ENCODE measurements at places on chromosomes 6 and 20.
A peak's percentile ranks its signal among the peaks of the same experiment; 100 is the strongest.

- no peak for DNase-seq
Measured at GRCh38 chr6:32226434-32226833, 2.6 kb upstream of the NOTCH4 start.

DNA sequence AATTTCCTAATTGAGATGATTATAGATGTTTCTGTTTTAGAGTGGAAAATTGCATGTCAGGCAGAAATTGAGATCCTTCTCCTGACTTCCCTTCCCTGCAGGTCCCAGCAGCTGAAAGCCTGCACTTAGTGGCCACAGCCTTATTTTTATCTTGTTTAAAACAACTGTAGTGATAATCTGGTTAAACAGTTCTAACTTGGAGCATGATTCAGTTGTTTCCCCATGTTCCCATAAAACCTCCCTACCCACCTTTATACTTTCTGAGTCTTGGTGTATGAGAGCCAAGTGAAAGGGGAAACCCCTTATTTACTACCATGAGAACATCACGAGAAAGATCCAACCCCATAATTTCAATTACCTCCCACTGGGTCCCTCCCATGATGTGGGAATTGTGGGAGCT, 195.2 kb downstream of the SLC16A10 start:
- no peak for DNase-seq

DNA sequence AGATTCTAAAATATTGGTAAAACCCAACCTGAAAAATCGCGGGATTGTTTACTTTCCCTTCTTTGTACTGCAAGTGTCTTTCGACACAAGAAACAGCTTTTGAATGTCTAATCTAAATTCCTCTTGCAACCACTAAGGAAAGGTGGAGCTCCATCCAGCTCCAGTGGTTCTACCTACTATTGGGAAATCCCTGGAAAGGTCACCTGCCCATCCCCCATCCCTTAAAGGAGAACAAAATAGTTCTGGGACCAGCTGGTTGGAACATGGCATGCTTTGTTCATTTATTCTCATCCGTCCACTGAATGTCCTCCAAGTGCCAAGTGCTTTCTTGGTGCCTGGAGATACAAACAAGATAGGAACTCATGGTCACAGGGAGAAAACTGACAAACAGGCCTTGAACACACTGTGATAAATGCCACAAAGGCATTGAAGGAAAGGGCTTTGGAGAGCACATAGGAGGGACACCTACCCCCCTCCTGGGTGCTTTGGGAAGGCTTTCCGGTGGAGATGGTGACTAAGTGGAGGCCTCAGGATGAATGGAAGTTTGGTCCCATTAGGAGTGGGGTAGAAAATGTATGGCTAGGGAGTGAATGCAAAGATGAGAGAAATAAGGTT, 2.3 kb upstream of the CITED2 start:
- DNase-seq, result no peak

DNA sequence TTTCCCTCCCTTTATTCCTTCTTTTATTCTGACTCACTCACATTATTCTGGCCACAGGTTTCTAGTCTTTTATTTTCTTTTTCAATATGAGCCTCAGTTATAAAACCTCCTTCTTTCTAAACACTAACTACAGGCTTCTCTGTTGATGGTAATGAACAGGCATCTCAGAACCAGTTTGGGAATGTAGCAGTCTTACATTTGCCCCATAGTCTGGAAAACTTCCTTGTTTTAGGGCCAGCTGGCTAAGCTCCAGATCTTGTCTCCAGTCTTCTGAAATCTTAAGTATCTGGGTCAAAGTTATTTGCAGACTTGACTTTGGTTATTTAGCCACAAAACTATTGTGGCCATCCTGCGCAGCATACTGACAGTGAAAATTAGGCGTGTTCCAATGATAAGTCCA, 97.0 kb upstream of the MAN1A1 start:
- no peak for DNase-seq

DNA sequence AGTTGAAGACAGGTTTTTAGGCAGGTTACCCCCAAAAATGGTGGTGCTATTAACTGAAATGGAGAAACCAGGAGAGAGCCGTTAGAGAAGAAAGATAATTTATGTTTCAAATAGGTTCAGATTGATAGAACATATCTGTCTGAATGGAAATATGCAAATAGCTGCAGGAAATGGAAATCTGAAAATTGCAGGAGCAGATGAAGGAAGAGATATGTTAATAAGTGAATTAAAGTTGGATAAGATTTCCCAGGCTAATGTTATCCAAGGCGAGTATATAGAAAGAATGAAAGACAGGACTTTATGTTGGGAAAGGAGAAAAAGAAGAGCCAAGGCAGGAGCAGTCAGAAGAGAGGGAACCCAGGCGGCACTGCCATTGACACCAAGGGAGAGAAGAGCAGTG, 365.6 kb downstream of the ARHGAP18 start:
- no peak for DNase-seq

GRCh38 chr20:19211252-19211651, 1.2 kb upstream of the SLC24A3 start:
- no peak for DNase-seq

- no peak for DNase-seq
Measured at GRCh38 chr20:62982124-62983075, 24.4 kb downstream of the BHLHE23 start.

GRCh38 chr6:134676307-134677281, 273.3 kb downstream of the ALDH8A1 start:
- peak; percentile 51 for DNase-seq

GRCh38 chr6:72788188-72788587, 166.3 kb downstream of the KCNQ5 start:
- DNase-seq, result no peak

DNA sequence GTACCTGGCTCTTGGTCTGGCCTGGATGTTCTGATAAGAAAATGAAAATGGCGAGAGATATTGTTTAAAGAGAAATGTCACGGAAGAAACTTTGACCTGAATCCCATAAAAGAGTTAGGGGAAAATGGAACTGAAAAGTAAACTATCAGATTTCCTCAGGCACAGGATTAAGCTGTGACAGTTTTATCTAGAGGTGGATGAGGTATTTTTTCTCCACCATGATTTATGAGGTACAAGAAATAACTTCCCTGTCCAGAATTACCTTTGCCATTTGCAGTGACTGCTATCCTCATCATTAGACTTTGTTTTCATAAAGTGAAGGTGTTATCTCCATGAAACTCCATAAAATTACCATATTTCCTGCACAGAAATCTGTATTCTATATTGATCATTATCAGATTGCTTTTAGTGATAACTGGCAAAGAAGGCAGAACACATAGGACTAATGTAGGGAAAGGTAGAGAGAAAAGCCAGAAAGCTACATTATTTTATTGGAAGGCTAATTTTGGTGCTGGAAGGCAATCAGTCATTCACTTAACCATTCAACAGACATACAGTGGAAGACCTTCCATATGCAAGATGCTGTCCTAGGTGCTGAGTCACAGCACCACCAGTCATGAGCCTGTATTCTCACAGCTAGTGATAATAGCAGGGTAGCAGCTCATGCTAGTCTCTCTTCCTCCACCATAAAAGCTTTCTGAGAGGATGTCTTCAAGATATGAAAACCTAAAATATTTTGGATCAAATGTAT, 427.3 kb upstream of the CITED2 start:
- no peak for DNase-seq

- no peak for DNase-seq
Measured at GRCh38 chr6:27494987-27495385, 22.1 kb upstream of the ZNF184 start.

GRCh38 chr20:13995086-13995665, at the start of gene MACROD2:
TSS of gene MACROD2 (plus strand) at chr20:13995516.
- DNase-seq, result peak; percentile 99

GRCh38 chr6:6858533-6858982, 249.2 kb upstream of the RREB1 start:
- DNase-seq, result no peak

DNA sequence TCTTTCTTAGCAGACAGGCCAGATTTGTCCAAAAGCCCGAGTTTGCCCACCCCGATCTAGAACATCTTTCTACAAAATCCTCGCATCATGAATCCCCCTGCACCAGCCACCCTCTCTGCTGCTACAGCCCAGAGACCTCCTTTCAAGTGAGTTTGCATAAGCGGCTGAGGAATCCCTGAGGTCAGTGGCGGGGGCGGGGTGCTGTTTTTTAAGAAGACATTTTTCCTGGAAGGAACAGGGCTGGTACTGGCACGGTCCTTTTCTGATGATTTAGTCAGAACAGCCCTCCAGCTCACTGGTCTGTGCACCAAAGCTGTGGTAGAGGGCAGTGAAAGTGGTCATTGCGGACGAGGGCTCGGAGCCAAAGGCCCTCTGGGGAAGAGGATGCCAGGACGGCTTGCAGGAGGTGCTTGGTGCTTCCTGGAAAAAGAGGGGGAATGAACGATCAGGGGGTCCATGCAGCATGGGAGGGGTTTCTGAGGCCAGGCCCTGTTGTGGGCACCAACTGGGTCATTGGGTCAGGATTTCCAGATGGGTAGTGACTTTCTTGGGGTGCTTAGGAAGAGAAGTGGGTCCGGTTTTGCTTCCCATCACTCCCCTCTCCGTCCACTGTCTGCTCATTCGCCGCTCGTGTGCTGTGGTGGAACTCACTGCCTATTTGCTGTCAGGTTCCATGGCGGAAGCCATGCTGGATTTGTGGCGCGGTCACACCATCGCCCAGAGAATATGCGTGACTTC, 50.4 kb downstream of the GNAS-AS1 start:
- no peak for DNase-seq

- DNase-seq, result peak; percentile 84
Measured at GRCh38 chr6:22036275-22036674, 260.6 kb downstream of the PRL start.

GRCh38 chr20:25987073-25987927, 290.6 kb upstream of the ZNF337 start:
- DNase-seq, result peak; percentile 84

DNA sequence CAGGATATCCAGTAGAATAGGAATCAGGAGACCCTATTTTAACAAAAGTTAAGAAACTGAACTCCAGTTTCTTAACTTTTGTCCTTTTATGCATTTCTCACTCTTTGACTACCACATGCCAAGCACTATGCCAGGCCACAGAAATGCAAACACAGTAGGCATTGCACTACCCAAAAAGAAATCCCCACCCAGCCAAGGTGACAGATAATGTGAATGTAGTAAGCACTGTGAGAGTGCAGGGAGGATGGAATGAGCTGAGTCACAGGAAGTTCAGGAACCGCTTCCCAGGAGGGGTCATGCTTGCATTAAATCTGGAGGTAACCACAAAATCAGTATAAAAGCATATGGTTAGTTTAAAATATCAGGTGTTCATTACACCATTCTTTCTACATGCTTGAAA, 20.1 kb upstream of the FAM83C start:
- DNase-seq, result no peak

DNA sequence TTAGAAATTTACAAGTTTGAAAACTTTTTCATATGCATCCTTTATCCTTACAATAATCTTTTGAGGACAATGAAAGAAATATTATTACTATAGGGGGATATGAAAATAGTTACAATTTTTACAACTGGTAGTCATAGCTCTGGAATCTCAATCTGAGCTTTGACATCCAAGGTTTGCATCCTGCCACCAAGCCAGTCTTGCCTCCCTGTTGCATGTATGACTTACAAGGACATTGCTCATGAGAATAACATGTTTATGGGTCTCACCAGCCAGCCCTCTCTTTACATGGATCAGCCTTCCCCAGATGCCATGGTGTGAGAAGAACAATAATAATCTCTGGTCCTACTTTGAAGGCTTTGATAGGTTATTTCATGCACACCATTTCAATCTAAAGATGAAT, 67.5 kb downstream of the THEMIS start:
- DNase-seq, result no peak

DNA sequence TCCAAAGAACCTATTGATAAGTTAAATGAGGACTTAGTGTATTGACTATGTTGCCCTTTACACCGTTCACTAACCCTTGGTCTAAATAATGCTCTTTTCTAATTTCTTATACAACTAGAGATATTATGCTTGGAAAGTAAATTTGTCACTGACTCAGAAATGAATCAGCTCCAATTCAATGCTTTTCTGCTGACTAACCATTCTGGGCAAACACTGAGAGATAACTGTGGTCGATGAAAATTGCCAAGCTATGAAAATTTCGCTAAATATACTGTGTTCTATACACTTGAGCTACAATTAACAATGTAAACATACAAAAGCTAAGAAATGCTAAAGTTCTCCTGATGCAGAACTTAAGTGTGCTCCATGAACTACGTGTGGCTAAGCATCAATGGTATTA, 23.1 kb upstream of the FBXO9 start:
- DNase-seq, result no peak

GRCh38 chr20:50578061-50578777, 68.0 kb downstream of the PTPN1 start:
- DNase-seq, result no peak

- no peak for DNase-seq
Measured at GRCh38 chr20:44212792-44213191, 2.2 kb upstream of the OSER1 start.

- DNase-seq, result no peak
Measured at GRCh38 chr6:98036344-98036923, 753.4 kb upstream of the MMS22L start.

- DNase-seq, result no peak
Measured at GRCh38 chr6:13428583-13429405, 58.6 kb downstream of the GFOD1 start.

- peak; percentile 56 for DNase-seq
Measured at GRCh38 chr6:134175532-134176263, 123.3 kb upstream of the SLC2A12 start.

DNA sequence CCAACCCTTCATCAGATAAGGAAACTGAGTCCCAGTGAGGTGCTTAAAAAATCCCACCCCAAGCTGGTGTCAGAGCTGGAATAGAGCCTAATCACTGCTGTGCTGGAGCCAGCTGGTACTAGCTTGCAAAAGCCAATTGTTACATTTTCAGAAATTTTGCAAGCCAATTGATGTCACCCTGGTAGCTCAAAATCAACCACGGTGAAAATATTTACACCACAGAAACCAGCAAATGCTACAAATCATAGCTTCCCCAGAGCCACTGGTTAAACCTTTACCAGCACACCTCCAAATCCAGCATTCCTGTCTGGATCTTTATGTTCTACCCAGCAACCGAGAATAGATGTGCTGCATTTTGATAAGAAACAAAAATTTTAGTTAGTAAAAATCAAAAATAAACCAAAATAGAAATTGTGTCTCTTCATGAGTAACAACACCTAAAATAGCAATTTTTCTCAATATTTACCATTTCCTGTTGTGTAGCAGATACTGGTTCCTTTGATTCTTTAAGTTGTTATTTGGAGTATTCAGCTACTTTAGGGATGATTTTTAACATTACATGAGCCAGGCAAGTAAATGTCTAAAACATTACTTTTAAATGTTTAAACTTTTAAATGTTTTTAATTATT, 7.2 kb upstream of the LCA5 start:
- DNase-seq, result peak; percentile 28

DNA sequence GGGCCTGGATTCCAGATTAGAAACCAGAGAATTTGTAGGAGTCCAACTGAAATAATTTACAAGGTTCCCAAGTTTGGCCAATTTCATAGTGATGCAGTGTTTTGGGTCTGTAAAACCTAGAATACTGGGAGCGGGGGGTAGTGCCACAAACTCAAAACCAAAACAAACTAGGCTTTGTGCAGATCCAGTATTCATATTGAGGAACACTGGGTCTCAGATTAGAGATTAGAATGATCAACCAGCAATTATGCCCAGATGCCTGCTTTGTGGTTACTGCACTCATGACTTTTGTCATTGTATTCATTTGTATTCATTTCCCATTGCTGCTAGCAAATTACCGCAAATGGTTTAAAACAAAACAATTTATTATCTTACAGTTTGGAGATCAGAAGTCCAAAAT, 3.2 kb upstream of the NDUFAF4 start:
- no peak for DNase-seq

Data from NCI-H2171 treated with DMSO at 0.1 percent for 48 hours (cell line).